ENCODE measurements at places on chromosomes 6 and 20.
A peak's percentile ranks its signal among the peaks of the same experiment; 100 is the strongest.

- no peak for DNase-seq
Measured at GRCh38 chr6:165961233-165961632, 206.4 kb downstream of the TBXT start.

- no peak for DNase-seq
Measured at GRCh38 chr20:53808733-53809132, 215.1 kb upstream of the ZNF217 start.

DNA sequence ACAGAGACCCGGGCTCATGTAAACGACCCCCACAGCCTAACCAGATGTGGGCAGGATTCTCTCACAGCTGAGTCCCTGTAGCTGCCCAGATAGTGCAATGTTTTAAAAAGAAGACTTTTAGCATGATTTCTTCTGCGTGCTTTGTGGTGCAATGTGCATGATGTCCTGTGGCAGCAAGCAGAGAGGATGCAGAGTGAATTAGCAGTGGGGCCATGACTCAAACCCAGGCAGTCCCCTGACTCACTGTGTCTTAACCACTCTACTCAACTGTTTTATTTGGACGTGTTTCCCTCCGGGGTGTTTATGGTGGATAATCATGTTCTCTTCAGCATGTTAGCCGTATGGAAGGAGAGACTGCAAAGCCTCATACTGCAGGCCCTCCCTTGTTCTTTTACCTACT is 247.9 kb downstream of the SLC24A3 start:
- DNase-seq, result no peak

- DNase-seq, result peak; percentile 84
Measured at GRCh38 chr20:1941226-1941625, 46.0 kb downstream of the SIRPA start.

DNA sequence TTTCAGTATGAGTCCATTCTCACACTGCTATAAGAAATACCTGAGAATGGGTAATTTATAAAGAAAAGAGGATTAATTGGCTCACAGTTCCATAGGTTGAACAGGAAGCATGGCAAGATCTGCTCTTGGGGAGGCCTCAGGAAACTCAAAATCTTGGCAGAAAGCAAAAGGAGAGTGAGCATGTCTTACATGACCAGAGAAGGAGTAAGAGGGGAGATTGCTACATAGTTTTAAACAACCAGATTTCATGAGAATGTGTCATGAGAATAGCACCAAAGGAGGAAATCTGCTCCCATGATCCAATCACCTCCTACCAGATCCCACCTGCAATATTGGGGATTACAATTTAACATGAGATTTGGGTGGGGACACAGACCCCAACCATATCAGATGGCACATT is 672.4 kb downstream of the HTR1B start:
- no peak for DNase-seq

- no peak for DNase-seq
Measured at GRCh38 chr20:13554706-13555105, 84.0 kb downstream of the TASP1 start.

DNA sequence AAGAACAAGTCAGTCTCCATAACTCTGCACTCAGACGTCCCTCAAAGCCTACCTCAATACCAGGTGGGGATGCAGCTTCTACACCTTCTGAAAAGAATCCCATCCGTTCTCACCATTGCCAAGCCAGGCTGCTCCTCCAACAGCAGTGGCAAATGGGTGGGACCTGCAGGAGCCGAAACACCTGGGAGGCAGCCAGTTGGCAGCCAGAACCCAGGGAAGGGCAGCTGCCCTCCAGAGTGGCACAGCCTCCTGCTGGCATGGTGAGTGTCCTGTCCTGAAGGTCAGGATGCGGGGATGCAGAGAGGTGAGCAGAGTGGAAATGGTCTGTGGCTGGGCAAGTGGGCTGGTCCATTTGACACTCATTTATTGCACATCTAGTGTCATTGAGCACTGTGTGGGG is 210.6 kb upstream of the CDH4 start:
- DNase-seq, result no peak

DNA sequence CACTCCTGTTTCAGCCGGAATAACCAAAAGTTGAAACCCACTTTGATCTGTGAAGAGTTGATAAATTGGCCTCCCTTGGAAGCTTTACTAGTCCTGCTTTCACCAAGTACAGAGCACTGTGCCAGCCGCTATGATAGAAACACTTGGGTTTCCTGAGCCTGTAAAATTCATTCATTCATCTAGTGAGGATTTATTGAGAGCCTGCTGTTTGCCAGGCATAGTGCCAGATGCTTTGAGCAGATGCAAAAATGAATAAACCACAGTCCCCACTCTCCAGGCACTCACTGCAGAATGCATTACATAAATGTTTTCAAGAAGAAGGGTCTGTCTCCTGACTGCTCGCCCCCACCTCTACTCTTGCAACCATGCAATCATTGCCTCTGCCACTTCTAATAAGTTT is 25.3 kb upstream of the TMEM217 start:
- peak; percentile 13 for DNase-seq

GRCh38 chr6:20998748-20999448 is 464.6 kb downstream of the CDKAL1 start:
- no peak for DNase-seq

GRCh38 chr6:89829472-89830169 is at the start of gene CASP8AP2:
Gene CASP8AP2 (plus strand): TSS chr6:89829880.
- peak; percentile 98 for DNase-seq

DNA sequence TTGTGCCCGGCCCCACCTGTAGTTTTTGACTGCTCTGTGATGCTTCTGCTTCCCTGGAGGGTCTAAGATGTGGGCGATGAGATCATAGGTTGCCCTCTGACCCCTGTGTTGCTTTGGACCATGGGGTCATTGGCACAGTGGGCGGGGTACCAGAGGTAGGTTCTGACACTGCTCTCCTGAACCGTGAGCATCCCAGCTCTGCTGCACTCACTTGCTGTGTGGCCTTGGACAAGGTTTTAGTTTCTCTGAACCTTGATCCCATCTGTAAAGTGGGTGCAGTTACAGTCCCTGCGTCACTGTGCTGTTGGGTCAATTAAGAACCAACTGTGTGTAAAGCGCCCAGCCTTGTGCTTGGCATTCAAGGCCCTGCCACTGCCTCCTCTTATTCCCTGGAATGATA is 30.9 kb downstream of the SRC start:
- DNase-seq, result no peak
